ENCODE measurements at places on chromosomes 7 and 10.

- DNase-seq = no peak
These were observed 65.6 kb downstream of the NOD1 start for GRCh38 chr7:30412782-30413504.

DNA sequence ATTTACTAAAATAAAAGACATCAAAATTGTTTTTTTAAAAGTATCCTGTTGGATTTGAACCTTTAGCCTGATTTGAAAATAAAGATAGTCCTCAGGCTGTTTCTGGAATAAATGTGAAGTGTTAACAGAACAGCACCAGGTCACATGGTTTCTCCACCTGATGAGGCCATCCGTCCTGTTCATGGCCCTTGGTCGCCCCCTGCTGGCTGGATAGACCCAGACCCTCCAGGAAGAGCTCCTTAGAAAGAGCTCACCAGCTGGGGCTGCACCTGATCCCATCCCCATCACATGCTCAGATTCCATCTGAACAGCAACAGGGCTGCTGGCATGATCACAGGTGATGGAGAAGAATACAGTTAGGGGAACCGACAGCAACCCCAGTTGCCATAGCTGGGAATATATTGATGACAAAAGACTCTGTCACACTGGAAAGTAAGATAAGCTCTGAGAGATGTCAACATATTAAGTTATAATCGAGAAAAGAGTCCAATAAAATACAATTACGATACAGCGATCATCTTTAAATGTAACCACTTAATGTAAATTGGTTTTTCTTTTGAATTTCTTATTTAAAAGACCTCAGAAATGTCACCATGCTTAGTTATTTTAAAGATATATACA lies 4.8 kb downstream of the OR2A14 start:
- DNase-seq = peak; percentile 73

- DNase-seq = no peak
These were observed 289.6 kb downstream of the POM121L12 start for GRCh38 chr7:53325061-53325460.

- DNase-seq = no peak
These were observed 645.2 kb upstream of the IGFBP3 start for GRCh38 chr7:46566097-46566774.

DNA sequence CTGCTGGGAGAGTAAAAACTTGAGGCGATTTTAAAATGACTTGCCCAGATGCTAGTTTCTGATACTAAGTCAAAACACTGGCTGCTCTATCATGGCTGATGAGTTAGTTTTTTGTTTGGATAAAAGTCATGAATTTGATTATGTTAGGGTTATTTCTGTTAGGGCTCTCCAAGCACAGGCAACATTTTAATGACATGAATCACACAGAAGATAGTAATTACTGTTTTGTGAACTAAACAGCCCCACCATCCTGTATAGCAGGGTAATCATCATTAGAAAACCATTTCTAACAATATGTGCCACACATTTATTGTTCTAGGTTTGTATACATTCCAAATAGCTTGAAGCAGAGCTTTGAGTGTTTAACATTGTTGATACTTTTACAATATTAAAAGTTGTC lies 750.3 kb downstream of the ANKRD7 start:
- DNase-seq = no peak

DNA sequence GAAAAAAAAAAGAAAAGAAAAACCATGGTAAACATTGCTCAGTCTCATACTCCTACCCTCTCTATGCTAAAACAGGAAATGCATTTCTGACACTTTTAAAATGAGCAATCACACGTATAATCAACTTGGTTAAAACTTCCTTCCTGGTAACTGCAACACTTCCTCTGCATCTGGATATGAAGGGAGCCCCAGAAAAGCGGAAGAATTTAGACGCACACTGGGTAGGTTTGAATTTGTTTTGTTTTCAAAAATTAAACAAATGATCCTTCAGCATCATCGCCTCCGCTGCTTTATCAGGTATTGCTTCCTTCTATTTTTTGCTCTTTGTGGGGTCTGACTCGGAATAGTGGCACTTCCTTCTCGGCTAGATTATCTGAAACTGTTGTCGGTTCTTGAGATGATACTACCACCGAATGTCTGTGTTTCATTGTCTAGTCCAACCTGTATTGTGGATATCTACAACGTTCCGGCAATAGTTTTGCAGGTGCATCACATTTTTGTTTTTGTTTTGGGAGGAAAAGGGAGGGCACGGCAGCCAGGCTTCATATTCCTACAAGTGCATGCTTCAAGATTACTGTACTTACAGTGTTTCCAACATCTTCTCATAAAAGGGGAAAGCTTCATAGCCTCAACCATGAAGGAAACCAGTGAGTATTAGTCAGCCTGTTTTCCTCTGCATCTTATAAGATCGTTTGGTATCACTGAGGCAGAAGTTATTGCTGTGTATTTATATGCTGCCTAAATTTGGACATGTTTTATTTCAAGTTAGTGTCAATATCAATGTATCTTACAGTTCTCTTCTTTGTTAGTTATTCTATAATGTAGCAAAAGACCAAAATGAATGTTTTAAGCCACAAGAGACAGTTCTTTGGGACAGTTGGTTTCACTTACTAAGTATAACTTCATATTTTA lies at the start of gene PIK3CG:
Gene PIK3CG, plus strand, starts transcription at position 153 of the 912 bp plus-strand sequence. CDS start 2,280 bp downstream, outside the sequence.
- peak; percentile 8 for DNase-seq

DNA sequence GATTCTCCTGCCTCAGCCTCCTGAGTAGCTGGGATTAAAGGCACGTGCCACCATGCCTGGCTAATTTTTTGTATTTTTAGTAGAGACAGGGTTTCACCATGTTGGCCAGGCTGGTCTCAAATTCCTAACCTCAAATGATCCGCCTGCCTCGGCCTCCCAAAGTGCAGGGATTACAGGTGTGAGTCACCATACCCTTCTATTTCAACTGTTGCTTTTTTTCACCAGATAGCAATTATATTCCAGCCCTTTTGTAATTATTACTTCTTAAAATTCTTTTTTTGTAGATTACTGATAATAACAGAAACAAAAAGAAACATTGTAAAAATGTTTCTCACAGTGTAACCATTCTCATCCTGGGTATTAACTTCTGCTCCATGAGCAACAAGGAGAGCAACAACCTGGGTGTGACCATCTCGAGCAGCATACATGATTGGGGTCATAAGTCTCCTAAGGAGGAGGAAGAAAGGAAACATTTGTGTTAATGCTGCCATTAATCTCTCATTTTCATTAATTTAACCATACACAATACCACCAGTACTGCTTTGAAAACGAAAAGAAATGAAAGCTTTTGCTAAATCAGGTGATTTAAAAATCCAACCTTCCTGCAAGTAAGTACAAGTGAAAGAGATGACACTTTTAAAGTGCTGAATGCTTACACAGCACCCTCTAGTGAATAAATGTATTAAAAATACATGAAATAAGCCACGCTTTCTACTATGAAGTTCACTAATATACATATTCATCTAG lies 41.8 kb downstream of the ASZ1 start:
- no peak for DNase-seq

DNA sequence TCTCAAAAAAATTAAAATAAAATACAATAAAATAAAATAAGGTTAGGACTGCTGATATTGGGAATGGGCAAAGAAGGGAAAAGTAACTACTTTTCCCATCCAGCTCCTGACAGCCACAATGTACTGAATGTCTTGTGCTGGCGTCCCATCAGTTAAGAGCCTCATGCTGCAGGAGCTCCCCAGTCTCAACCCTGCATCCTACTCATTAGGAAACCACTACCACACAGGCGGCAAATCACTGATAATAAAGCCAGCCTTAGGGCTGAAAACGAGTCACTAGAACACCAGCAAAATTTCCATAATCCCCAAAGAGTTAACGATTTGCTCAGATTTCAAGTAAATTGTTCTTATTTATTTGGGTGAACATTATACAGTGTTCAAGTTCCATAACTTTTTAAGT lies 4.3 kb downstream of the YWHAG start:
- no peak for DNase-seq

DNA sequence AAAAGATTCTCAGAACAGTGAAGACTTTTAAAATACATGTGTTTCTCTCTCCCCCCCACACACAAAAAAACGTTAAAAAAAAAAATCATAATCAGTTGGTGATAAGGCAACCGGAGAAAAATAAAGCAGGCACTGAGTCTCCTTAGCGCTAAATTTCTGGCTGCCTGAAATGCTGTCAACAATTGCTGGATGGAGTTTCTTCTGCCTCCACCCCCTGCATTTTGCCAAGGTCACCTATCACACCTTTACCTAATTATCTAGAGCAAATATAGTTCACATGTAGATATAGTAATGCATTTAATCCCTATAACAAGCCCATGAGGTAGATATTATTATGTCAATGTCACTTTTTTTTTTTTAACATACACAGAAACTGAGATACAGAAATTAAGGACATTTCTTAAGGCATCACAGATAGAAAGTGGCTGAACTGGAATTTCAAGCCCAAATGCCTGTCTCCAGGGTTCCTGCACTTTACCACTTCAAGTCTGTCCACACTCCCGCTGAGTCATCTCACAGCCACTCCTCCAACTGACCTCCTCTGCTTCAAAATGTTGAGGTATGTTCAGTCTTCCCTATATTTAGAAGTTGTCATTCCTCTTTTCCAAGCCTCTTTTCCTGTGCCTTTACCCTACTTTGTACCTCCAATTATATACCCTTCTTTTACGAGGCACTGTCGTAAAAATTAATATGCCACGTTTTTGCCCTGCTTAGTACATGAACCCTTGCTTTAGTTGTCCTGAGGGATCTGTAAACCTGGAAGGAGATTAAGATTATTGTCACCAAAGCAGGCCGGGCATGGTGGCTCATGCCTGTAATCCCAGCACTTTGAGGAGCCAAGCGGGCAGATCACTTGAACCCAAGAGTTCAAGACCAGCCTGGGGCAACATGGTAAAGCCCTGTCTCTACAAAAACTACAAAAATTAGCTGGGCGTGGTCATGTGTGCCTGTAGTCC lies 72.8 kb upstream of the MPP7 start:
- no peak for DNase-seq

DNA sequence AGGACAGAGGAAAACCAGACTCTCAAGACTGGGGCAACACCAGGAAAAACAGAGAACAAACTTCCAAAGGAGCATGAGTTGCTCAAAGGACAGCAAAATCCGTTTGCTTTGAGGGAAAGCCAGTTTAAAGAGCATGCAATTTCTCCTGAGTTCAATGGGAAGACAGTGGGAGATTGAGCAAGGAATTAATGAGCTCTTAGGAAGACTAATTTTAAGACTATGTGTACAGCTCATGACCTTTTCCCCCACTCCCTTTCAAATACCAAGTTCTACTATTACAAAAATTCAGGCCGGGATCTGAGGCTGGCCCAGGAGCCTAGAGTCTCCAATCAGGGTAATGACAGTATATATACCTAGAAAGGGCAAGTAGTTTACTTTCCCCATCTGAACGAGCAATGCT lies 79.2 kb downstream of the EPDR1 start:
- no peak for DNase-seq

DNA sequence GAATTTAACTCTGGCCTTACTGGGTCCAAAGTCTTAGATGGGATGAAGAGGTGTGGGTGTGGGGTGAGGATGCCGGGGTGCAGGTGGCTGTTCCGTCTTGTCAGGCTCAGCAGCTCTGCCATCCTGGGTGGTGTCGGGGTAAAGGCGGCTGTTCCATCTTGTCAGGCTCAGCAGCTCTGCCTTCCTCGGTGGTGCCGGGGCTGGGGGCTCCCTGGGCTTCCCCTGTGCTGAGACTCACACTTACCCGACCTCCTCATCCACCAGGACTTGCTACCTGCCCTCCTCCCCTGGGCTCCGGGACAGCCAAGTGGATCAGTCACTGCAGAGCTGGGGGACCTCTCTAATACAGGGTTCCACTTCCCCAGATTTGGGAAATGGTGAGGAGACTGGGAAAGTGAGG lies 244.3 kb upstream of the SHH start:
- DNase-seq = no peak

GRCh38 chr10:96073722-96074121 lies 30.3 kb downstream of the CCNJ start:
- no peak for DNase-seq

DNA sequence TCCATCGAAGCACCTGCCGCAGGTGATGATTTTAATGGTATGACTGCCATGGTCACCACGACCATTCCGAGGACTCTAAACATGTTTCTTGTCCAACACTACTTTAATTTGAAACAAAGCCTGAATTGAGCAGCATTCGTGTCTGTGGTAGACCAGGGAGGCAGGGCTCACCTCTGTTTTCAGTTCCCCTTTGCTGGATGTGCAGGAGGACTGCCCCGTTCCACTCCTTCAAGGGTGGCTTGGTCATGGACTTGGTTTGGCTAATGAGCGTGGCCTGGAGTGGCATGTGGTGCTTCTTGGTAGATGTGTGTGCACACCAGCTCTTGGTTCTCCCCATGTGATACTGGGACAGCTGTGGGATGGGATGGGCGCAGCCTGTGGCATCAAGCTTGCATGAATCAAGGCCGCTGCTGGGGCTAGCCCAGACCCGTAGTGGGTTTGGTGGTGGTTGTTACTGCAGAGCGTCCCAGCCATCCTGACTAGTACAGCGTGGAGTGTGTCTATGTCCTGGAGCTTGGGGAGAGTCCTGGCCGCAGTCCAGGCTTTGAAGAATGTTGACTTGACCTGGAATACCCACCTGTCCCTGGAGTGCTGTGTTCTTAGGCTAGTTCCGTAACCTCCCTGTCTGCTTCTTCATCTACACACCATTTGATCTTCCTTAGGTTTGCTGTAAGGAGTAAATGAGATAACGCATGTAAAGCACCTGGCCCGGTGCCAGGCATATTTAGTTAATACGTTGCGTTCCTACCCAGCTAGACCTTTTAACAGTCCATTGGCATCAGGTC lies 34.8 kb downstream of the MGMT start:
- DNase-seq = no peak

DNA sequence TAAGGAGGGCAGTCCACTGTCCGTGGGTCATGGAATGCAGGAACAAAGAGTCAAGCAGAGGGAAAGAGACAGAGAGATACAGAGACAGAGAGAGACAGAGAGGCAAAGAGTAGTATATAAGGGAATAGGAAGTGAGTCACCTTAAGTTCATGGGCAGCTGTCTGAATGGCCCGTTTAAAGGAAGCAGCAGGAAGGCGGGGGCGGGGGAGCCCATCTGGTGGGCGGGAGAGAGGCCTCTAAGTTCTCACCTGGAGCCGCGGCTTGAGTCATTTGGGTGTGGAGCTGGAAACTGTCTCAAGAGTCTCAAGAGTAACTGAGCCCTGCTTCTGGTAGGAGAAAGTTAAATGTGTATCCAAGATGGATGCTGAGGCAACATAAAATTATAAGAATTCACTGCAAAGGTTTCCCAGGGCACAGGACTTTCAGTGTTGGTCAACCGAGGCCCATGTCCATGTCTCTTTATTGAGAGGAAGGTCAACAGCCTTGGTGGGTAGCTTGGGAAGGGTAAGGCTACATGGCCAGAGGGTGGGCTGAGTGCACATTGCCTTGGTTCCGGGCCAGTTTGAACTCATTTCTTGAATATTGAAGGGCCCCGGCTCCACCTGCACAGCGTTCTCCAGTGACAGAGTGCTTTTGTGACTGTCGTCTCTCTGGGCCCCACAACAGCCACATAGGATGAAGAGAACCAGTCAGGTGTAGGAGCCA lies 85.5 kb upstream of the CACUL1 start:
- no peak for DNase-seq
